ENCODE measurements at places on chromosomes 16 and 17. TPM values are rescaled to one million over a fixed set of nuclear protein-coding genes. Genes with fewer than 3 reads are reported as not detected.

The TEKT1 gene
- total RNA-seq: not detected

The MMP28 gene
- total RNA-seq: 14.9 TPM

GRCh38 chr16:54512467-54512995 lies 225.9 kb upstream of the IRX3 start:
- no peak for DNase-seq

DNA sequence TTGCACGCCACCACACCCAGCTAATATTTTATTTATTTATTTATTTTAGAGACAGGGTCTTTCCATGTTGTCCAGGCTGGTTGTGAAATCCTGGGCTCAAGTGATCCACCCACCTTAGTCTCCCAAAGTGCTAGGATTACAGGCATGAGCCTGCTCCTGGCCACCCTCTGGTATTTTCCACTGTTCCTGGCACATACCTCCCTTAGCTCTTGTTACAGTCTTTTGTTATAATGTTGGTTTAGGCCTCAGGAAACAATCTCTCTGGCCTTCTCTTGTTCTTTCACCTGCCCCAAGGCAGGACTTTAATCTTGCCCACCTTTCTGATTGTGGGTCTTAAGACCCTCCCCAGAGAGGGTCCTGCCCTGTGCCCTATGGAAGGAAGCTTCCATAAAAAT lies 3.6 kb upstream of the CYTH1 start:
- DNase-seq: no peak

DNA sequence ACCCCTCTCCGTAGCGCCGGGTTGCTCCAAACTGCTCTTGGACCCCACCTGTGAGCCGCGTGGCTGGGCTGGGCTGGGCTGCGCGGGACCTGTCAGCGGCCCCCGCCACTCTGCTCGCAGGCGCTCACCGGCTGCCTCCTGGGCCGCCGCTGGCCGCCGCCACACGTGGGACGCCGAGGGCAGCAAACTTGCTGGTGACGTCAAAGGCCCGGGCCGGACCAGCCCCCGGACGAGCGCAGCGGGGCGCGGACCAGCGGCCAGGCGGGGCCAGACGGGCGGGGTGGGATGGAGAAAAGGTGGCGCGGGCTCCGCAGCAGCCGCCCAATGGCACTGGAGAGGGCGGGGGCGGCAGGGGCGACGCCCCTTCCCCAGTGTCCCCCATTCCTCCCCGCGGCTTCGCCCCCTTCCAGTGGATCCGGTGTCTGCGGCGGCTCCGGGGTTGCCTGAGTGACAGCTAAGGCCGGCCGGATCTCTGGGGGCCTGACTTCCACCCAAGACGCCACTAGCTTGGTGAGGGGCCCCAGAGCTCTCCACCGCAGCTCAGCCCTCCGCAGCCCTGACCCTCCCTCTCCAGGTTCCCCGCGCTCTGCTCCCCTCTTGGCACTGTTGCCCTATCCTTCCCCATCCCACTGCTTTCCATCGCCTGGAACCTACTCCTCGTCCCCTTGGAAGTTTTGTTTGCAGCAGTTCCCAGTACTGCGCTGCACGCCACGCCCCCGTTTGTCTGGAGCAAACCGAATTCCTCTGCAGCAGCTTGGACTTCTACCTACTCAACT lies at the start of gene HS3ST3A1:
Gene HS3ST3A1, minus strand, starts transcription at position 154 of the 776 bp plus-strand sequence. CDS start 800 bp downstream, outside the sequence.
- no peak for DNase-seq

GRCh38 chr16:66427036-66427860 lies at the start of gene BEAN1:
TSS of gene BEAN1 (plus strand) at chr16:66427295. CDS start at chr16:66437677, 10,382 bp downstream.
- DNase-seq: no peak
